Adrenal gland (tissue), 19 donors: ENCODE measurements at places on chromosomes 4 and X. TPM values are rescaled to one million over a fixed set of nuclear protein-coding genes. Genes with fewer than 3 reads are reported as not detected.

Gene POU3F4
- not detected for polyA plus RNA-seq

Gene HTN1
- not detected for polyA plus RNA-seq

Gene UGT8
- polyA plus RNA-seq = not detected

Gene TEX13C
- not detected for polyA plus RNA-seq

Gene FATE1
- polyA plus RNA-seq = 0.40 TPM

Gene TMEM187
- polyA plus RNA-seq = 4.0 TPM

- H3K4me3 ChIP-seq = no peak overlapping the region
Observed at GRCh38 chr4:97493815-97494518, 649.3 kb downstream of the STPG2 start.

DNA sequence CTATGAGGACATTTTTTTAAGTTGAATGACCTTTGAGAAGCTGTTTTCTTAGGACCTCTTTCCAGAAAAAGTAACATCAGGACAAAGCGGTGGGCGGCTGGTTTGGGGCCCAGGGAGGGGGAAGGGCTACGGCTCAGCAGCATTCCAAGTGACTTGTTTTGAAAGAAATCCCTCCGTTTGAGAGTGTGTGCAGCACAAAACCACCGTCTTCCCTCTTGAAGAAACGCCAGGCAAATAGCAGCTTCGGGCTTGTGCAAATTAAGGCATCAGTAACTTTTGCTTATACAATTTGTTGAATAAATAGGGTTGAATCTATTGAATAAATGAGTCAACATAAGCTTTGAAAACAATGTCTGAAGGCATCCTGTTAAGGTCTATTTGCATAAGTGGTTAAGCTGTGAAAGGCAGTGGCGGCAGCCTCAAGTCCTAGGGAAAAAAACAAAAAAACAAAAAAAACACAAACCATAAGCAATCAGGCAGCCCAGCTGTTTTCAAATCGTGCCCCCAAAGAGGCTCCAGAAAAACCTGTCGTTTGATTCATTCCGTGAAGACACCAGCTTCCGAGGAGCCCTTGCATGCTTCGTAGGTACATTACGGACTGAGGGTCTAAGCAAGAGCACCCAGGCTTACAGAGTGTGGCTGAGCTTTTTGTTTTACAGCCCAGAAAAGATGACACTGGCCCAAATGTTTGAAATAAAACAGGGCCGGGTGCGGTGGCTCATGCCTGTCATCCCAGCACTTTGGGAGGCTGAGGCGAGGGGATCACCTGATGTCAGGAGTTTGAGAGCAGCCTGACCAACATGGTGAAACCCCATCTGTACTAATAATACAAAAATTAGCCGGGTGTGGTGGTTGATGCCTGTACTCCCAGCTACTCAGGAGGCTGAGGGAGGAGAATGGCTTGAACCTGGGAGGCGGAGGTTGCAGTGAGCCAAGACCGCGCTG is 103.7 kb downstream of the CRLF2 start:
- peaks cover 12% of the 10 kb centered on the region for H3K27me3 ChIP-seq
- no peak for DNase-seq
- no peaks in the 10 kb centered on the region for H3K4me1 ChIP-seq
- H3K36me3 ChIP-seq = no peaks in the 10 kb centered on the region
- no peak overlapping the region for H3K27ac ChIP-seq

- H3K27me3 ChIP-seq = no peaks in the 10 kb centered on the region
- no peak overlapping the region for H3K27ac ChIP-seq
- peaks cover 4% of the 10 kb centered on the region for H3K4me1 ChIP-seq
- no peak for DNase-seq
- H3K36me3 ChIP-seq = no peaks in the 10 kb centered on the region
- H3K4me3 ChIP-seq = no peak overlapping the region
Observed at GRCh38 chr4:48642421-48643374, 137.4 kb downstream of the FRYL start.

DNA sequence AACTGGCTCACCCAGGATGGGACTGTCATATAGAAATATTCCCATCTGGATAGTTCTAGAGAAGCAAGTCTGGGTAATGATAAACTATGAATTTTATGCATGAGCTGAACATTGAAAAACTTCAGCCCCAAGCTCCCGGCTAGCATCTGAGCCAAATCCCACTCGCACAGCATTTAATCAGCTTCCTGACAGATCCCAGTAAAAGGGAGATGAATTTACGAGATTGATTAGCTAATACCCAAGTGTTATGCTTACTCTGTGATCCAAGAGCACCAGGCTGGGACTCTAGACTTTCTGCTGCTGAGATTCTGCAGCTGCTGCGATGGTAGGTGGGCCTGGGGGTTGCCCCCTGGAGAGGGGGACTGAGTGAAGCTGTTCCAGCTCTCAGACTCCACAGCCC is 28.0 kb downstream of the FRMPD3 start:
- no peak overlapping the region for H3K4me3 ChIP-seq
- DNase-seq = no peak
- peaks cover 24% of the 10 kb centered on the region for H3K27me3 ChIP-seq
- no peaks in the 10 kb centered on the region for H3K36me3 ChIP-seq
- no peak overlapping the region for H3K27ac ChIP-seq
- no peaks in the 10 kb centered on the region for H3K4me1 ChIP-seq

DNA sequence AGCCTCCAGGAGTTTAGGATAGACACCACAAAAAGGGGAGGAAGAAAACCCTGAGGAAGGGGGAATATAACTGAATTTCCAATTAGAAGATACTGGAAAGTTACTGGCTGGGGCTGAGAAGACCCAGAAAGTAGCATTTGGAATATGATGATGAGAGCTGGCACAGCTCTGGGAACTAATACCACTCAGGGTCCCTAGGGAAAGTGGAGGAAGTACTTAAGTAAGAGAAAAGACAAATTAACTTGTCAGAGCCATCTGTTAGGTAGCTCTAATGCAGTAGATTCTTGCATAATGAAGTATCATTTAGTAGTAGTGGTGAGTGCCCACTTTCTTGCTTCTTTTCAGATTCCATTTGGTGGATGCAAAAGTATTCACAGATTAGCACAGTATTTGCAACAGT is 90.8 kb upstream of the TSPAN5 start:
- H3K36me3 ChIP-seq = no peaks in the 10 kb centered on the region
- no peaks in the 10 kb centered on the region for H3K4me1 ChIP-seq
- no peak overlapping the region for H3K27ac ChIP-seq
- no peak overlapping the region for H3K4me3 ChIP-seq
- H3K27me3 ChIP-seq = no peaks in the 10 kb centered on the region
- DNase-seq = no peak

DNA sequence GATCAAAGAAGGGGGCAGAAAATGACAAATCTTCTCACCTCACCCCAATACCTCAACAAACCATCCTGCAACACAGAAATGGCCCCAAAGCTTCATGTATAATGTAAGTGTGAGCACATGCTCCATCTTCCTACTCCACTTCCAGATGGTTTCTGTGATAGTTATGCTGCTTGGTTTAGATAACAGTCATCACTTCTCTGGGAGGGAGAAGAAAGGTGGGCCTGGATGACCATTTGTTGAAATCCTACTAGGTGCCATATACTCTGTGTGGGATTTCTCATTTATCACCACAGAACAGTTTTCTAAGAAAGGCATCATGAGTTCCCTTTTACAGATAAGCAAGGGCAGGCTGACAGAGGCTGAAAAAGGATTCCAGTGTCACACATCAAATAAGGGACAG is 31.3 kb upstream of the NXF3 start:
- H3K4me1 ChIP-seq = no peaks in the 10 kb centered on the region
- DNase-seq = no peak
- H3K27me3 ChIP-seq = no peaks in the 10 kb centered on the region
- H3K27ac ChIP-seq = no peak overlapping the region
- no peak overlapping the region for H3K4me3 ChIP-seq

DNA sequence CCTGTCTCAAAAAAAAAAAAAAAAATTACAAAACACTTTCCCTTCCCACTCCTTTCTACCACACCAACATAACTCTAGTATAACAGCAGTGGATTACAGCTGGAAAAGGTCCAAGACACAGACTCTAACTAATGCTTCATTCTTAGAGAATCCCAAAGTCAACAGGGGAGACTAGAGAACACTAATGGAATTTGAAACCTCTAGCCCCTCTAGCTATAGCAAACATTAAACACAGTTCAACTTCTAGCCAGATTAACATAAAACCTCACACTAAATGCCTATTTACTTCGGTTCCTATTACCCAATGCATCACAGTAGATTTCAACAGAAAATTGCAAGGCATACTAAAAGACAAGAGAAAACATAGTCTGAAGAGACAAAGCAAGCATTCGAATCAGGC is 10.5 kb upstream of the DHX15 start:
- H3K27me3 ChIP-seq = no peaks in the 10 kb centered on the region
- H3K36me3 ChIP-seq = no peaks in the 10 kb centered on the region
- H3K27ac ChIP-seq = no peak overlapping the region

- H3K27me3 ChIP-seq = no peaks in the 10 kb centered on the region
- no peaks in the 10 kb centered on the region for H3K4me1 ChIP-seq
- no peaks in the 10 kb centered on the region for H3K36me3 ChIP-seq
- H3K27ac ChIP-seq = no peak overlapping the region
- DNase-seq = peak; percentile 50
Observed at GRCh38 chr4:185096032-185096653, 46.9 kb upstream of the SLC25A4 start.

DNA sequence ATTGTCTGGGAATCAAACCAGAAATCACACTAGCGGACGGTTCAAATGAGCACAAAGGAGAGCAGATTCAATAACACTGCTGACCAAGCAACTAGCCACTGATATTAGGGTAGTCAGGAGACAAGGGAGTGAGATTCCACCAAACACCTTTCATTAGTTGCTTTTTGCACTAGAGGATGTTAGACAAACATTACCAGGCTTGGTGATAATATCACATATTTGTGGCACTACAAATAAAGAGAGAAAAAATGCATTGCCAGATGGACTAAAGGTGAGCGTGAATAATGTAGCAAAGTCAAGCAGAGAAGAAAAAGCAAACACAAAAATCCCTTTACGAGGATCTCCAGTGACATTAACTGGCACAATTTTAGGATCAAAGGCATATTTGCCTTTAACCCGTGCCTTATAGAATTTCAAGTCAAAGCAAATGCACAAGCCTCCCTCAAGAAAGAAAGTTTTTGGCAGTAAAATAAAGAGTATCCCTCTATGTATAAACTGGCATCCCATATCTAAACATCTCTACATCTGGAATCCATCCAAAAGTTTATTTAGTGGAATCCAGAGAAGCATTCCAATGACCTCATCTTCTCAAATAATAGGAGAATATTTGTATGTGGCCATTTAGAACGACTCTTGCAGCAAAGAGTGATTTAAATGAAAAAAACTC is 290.9 kb downstream of the KCTD8 start:
- no peaks in the 10 kb centered on the region for H3K36me3 ChIP-seq
- no peaks in the 10 kb centered on the region for H3K27me3 ChIP-seq
- DNase-seq = no peak

DNA sequence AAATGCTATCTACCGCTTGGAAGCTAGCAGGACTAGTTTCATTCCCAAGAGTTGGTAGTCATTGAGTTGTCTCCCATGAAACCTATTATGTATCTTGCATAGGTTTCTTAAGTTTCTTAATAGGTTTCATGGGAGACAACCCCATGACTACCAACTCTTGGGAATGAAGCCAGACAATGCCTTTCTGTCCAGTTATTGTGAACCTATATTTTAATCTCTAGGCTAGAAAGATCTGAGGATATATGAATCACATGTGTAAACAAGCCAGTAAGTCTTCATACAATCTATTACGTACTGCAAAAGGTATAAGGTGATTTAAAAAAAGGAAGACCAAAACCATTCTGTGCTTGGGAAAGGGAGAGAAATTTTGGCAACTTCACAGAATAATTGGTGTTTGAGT is 162.6 kb downstream of the INPP4B start:
- no peak overlapping the region for H3K27ac ChIP-seq
- H3K36me3 ChIP-seq = no peaks in the 10 kb centered on the region
- H3K4me3 ChIP-seq = no peak overlapping the region
- no peaks in the 10 kb centered on the region for H3K27me3 ChIP-seq
- H3K4me1 ChIP-seq = no peaks in the 10 kb centered on the region
- no peak for DNase-seq

DNA sequence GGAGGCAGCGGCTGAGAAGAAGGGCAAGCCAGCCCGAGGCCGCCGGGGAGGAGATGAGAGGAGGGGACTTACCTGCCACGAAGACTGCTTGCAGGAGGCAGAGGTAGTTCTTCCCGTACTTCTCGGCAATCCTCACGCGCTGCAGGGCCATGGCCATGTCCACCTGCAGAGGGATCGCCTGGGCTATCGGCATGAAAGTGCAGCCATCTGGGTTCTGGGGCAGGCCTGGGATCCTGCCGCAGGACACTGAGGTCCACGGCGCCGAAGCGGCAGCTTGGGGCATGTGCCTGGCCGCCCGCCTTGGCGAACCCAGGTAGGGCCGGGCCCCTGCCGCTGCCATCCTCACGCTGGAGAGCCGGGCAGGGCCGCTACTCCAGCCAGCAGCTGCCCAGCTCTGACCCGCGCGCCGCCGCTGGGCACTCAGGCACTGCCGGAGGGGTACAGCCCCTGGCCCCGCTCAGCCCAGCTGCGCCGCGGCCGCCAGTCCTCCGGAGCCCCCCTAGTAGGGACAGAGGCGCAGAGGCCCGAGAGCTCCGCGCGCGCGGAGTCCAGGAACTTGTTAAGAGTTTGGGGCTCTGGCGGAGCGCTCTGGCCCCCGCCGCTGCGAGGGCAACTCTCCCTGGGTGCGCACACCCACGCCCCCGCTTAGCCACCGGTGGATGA is 16.0 kb downstream of the MCF2 start:
- H3K27me3 ChIP-seq = peaks cover 8% of the 10 kb centered on the region
- no peak overlapping the region for H3K27ac ChIP-seq
- no peak for DNase-seq
- H3K4me3 ChIP-seq = no peak overlapping the region
- no peaks in the 10 kb centered on the region for H3K36me3 ChIP-seq

DNA sequence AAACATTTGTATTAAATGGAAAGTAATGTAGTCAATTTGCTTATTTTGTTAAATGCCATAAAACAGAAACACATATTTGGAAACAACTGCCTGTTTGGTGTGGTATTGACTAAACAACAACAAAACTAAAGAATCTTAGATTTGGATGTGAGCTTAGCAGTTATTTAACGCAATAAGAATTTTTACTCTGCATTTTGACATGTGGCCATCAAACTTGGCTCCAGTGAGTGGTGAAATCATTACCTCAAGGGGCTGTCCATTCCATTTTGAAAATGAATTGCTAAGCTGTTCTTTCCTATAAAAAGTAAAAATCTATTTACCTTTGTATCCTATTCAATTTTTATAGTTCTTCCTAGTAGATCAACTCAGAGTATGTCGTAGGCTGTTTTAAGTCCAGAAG is 84.2 kb downstream of the DKK2 start:
- DNase-seq = no peak
- H3K36me3 ChIP-seq = no peaks in the 10 kb centered on the region
- H3K4me1 ChIP-seq = no peaks in the 10 kb centered on the region
